Parietal lobe (tissue), 2 donors: ENCODE measurements at places on chromosomes 6 and 20. TPM values are rescaled to one million over a fixed set of nuclear protein-coding genes. Genes with fewer than 3 reads are reported as not detected.

WFDC2 gene
- 4.4 TPM for total RNA-seq

DEF6 gene
- total RNA-seq = 1.6 TPM

TPBG gene
- total RNA-seq = 2.2 TPM

PPIL6 gene
- 24.1 TPM for total RNA-seq

GFRA4 gene
- not detected for total RNA-seq
